Activated effector memory CD4-positive, alpha-beta T cell treated with Interleukin-2 at 50 U/mL for 16 hours (primary cell): ENCODE measurements at places on chromosomes 1 and 21.

- no peak for DNase-seq
These were observed 77.9 kb upstream of the EDEM3 start for GRCh38 chr1:184832517-184832916.

- no peak for DNase-seq
These were observed 80.6 kb downstream of the TNFSF18 start for GRCh38 chr1:172970186-172970585.

DNA sequence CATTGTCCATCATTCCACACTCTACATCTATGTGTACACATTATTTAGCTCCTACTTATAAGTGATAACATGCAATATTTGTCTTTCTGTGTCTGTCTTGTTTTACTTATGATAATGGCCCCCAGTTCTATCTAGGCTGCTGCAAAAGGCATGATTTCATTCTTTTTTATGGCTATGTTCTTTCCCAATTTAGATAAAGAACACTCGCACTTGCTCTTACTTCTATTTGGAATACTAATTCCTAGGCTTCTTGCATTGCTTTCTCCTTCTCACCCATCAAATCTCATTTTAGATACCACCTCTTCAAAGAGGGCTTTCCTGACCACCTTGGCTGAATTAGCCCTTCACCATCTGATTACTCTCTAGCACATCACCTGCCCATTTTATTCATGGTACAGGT is 3.0 kb upstream of the RGS4 start:
- no peak for DNase-seq

DNA sequence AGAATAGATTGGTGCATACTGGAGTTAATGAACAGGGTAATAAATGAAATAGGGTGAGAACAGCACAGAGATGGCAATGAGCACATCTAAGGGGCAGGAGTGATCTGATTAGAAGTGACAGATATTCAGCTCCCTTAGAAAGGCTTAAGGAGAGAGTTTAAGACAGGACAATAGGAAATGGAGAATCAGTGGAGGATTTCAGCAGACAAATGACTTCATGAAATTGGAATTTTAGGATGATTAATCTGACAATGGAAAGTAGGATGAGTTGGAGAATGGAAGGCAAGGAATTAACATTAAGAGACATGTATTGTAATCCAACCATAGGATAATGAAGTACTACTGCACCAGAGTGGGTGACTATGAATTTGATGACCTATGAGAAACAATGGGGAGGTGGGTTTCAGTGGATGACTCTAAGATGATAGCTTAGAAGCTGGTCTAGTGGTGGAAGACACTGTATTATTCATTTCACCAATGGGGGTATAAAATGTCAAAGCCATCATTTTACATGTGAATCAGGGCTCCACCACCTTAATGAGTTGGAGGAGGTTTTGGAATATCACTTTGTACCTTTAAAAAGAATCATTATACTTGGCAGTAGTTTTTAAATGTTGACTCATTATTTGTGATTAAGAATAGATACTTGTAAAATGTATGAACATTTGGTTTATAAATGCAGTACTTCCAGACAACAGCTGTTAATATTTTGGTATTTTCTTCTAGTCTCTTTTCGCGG is 139.1 kb downstream of the PLA2G4A start:
- no peak for DNase-seq

- DNase-seq: no peak
These were observed 16.6 kb downstream of the AGO3 start for GRCh38 chr1:35947547-35947946.

DNA sequence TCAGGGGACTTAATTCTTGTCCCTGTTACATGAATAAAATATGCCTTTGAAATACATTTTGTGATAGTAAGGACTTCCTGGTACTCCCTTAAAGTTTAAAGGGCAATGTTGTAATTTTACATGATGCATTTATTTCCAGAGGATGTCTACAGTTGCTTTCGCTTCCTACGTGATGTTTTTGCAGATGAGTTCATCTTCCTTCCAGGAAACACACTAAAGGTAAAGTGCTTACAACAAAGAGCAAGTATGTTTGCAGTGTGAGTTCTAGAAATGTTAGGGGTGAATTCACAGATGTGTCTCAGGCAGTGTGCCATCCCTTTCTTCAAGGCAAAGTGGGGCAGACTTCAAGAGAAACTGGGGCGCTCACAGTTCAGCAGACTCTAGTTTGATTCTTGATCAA is 31.2 kb downstream of the GNPAT start:
- no peak for DNase-seq

DNA sequence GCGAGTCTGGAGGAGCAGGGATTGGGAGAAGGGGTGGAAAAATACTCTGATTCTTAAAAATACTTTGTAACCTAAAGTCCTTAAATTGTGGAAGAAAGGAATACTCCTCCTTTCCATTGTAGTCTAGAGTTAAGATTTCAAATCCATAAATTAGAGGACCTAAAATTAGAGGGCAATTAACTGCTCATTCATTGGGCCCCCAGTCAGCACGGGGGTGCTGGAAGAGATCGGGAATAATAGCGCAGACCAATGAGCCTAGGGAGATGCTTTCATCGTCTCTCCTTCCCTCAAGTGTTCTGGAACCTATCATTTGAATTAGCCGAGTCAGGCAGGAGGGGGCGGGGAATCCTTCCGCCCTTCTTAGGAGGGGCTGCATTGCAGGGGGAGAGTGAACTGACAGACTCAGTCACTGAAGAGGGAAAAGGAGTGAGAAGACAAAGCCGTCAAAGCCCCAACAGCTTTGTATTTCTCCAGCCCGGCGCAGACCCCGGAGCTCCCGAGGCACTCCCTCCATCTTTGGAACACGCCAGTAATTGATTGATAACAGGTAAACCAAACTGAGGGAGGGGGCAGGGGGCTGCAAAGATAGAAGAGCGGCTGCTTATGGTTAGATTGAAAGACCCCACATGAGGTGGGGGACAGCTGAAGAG is at the start of gene MLLT11:
TSS of gene MLLT11 (plus strand) at position 391 of the 650 bp plus-strand sequence. CDS start 6,828 bp downstream, outside the sequence.
- no peak for DNase-seq
